ENCODE measurements at places on chromosomes 3 and 15. TPM values are rescaled to one million over a fixed set of nuclear protein-coding genes. Genes with fewer than 3 reads are reported as not detected.

Gene LSAMP
- not detected for total RNA-seq

Gene LRRIQ4
- not detected for total RNA-seq

Gene NEIL1
- total RNA-seq: 11.9 TPM

Gene CPLX3
- not detected for total RNA-seq

Gene MESP1
- total RNA-seq: 0.09 TPM

Gene GOLGA6D
- total RNA-seq: not detected

Gene MED12L
- 0.17 TPM for total RNA-seq
